ENCODE measurements at places on chromosomes 1 and 21.

GRCh38 chr1:207031632-207032264, 808 bp downstream of the C1orf116 start:
- no peak overlapping the region for H3K4me3 ChIP-seq
- peaks cover 20% of the 10 kb centered on the region for H3K27me3 ChIP-seq
- no peak overlapping the region for H3K27ac ChIP-seq
- no peak for DNase-seq

DNA sequence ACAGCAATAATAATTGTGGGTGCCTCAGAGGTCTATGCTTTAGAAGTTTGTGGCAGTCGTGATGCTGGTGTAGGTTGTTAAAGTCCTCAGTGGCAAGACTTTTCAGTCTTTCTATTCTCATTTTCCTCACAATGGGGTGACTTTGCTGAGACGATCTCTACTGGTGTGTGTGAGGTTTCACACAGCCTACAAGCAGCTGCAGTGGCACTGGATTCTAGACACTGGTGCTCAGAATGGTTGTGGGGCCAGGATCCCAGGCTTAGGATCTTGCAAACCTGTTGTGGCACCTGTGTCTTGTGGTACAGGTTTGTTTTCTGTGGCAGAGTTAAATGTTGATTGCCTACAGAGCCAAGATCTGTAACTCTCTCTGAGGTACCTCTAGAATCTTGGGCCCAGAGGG, 581.2 kb downstream of the PTPRC start:
- H3K27ac ChIP-seq, result no peak overlapping the region
- no peaks in the 10 kb centered on the region for H3K27me3 ChIP-seq
- no peak for DNase-seq
- no peaks in the 10 kb centered on the region for H3K4me1 ChIP-seq
- no peak overlapping the region for H3K4me3 ChIP-seq

GRCh38 chr1:248155927-248156326, 11.0 kb downstream of the OR2M5 start:
- no peaks in the 10 kb centered on the region for H3K27me3 ChIP-seq
- H3K27ac ChIP-seq, result no peak overlapping the region
- H3K4me3 ChIP-seq, result no peak overlapping the region
- no peaks in the 10 kb centered on the region for H3K4me1 ChIP-seq
- H3K36me3 ChIP-seq, result no peaks in the 10 kb centered on the region
- DNase-seq, result no peak

- H3K27me3 ChIP-seq, result no peaks in the 10 kb centered on the region
- DNase-seq, result no peak
- no peaks in the 10 kb centered on the region for H3K4me1 ChIP-seq
- no peaks in the 10 kb centered on the region for H3K36me3 ChIP-seq
- H3K27ac ChIP-seq, result no peak overlapping the region
- H3K4me3 ChIP-seq, result no peak overlapping the region
Measured at GRCh38 chr1:218765753-218766152, 407.9 kb upstream of the LYPLAL1 start.

DNA sequence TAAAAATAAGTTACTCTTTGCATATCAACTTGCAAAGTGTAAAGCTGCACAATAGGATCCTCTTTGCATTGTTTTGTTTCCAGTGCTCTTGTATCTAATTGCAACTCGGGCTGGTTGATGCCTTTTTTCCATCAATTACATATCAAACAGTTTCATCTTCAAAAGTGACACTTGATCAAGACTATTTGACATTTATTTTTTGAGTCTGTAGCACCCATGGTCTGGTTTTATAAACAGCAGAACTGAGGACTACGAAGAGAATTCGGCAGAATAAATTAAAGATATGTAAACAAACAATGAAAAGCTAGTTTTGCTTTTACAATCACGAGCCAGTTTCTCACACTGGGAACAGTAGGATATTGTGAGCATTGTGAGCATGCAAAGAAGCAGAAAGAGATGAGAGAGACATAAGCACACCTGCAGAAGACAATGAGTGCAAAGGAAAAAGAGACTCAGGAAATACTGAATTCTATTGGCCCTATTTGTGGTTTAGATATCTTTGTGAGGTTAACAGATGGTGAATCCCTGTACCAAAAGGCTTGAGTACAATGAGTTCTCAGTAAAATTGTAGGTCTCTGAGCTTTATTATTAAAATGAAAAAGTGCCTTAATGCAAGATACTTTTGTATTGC, 45.4 kb downstream of the RPL5 start:
- H3K4me1 ChIP-seq, result no peaks in the 10 kb centered on the region
- no peak for DNase-seq
- H3K27me3 ChIP-seq, result no peaks in the 10 kb centered on the region
- H3K27ac ChIP-seq, result no peak overlapping the region
- no peaks in the 10 kb centered on the region for H3K36me3 ChIP-seq

GRCh38 chr1:228020686-228021354, 14.0 kb downstream of the WNT3A start:
- H3K4me3 ChIP-seq, result no peak overlapping the region
- H3K4me1 ChIP-seq, result no peaks in the 10 kb centered on the region
- H3K27ac ChIP-seq, result no peak overlapping the region
- no peaks in the 10 kb centered on the region for H3K27me3 ChIP-seq
- H3K36me3 ChIP-seq, result no peaks in the 10 kb centered on the region

- no peak overlapping the region for H3K4me3 ChIP-seq
- H3K4me1 ChIP-seq, result peaks cover 54% of the 10 kb centered on the region
- H3K27ac ChIP-seq, result no peak overlapping the region
- no peak for DNase-seq
- H3K27me3 ChIP-seq, result no peaks in the 10 kb centered on the region
Measured at GRCh38 chr1:6819246-6820040, 34.2 kb downstream of the CAMTA1 start.

- no peaks in the 10 kb centered on the region for H3K4me1 ChIP-seq
- no peak for DNase-seq
- H3K4me3 ChIP-seq, result no peak overlapping the region
- H3K36me3 ChIP-seq, result no peaks in the 10 kb centered on the region
- H3K27ac ChIP-seq, result no peak overlapping the region
Measured at GRCh38 chr1:239816081-239816782, 275.5 kb upstream of the FMN2 start.

DNA sequence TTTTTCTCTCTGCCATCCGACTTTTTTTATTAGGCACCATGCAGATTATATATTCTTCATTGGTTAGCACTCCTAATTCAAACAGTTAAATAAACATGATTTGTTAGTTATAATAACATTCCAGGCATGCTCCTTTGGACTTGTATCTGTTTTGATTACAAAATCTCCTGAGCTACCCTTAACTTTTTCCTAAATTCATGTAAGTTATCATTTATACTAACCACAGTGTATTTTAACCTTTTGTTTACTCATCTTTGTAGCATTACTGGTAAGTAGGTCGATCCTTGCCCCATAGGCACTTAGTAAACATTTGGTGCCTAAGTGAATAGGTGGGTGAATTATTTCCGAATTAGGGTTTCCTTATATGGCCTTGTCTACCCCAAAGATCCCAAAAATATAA, 43.8 kb downstream of the MIER1 start:
- H3K4me3 ChIP-seq, result no peak overlapping the region
- no peaks in the 10 kb centered on the region for H3K4me1 ChIP-seq
- H3K27ac ChIP-seq, result no peak overlapping the region
- peaks cover 99% of the 10 kb centered on the region for H3K36me3 ChIP-seq
- DNase-seq, result no peak

DNA sequence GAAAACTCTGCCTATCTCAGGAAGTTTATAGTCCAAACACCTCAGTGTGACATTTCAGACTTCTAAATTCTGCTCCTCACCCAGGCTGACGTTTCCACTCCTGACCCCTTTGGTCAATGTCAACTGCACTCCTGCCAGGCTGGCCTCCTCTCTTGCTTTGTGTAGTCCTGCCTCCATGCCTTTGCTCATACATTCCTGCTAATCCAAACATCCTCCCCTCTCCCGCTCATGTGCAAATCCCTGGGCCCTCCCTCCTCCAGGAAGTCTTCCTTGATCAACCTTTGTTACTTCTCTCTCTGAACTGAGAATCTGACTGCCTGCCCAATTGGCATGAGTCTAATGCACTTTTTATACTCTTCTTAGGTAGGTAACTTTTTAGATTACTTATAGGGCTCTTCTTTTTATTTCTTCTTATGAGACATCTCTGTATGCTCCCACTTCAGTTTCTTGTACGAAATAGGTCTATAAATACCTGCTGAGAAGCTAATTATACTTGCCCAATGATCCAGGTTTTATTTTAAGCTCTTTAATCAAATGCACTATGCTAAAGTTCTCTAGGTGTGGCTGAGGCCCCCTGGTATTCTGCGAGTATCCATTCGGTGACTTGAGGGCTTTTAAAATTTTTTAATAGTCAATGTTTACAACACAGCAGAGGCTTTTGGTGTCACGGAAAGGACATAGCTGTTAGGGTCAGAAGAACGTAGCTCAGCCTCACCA, 128.1 kb downstream of the PLXNA2 start:
- no peak overlapping the region for H3K4me3 ChIP-seq
- no peak overlapping the region for H3K27ac ChIP-seq
- DNase-seq, result no peak
- H3K36me3 ChIP-seq, result no peaks in the 10 kb centered on the region
- H3K4me1 ChIP-seq, result peaks cover 13% of the 10 kb centered on the region
- no peaks in the 10 kb centered on the region for H3K27me3 ChIP-seq

GRCh38 chr1:227949954-227950734, 2.4 kb upstream of the WNT9A start:
- no peak overlapping the region for H3K27ac ChIP-seq
- no peak overlapping the region for H3K4me3 ChIP-seq
- H3K36me3 ChIP-seq, result no peaks in the 10 kb centered on the region
- peaks cover 8% of the 10 kb centered on the region for H3K27me3 ChIP-seq

DNA sequence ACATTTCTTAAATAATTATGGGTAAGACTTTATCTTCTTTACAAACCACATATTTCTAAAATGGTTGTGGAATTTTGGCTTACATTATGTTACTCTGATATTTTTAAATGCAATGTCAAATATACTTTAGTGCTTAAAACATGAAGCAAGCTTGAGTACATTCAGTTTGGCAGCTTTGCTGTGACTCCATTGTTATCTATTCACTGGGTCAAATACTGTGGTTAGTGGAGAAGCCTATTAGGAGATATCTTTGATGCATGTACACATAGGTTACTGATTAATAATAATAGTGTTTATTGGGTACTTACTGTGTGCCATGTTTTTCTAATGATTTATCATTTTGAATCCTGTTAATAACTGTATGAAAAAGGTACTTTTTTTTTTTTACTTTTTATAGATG, 520.4 kb upstream of the B3GALT2 start:
- H3K27me3 ChIP-seq, result no peaks in the 10 kb centered on the region
- no peaks in the 10 kb centered on the region for H3K4me1 ChIP-seq
- no peak for DNase-seq
- no peak overlapping the region for H3K27ac ChIP-seq

GRCh38 chr21:32515874-32516273, 69.4 kb downstream of the TCP10L start:
- peaks cover 38% of the 10 kb centered on the region for H3K36me3 ChIP-seq
- H3K4me1 ChIP-seq, result peaks cover 23% of the 10 kb centered on the region
- no peaks in the 10 kb centered on the region for H3K27me3 ChIP-seq
- peak overlapping the region; percentile 82 for H3K27ac ChIP-seq
- DNase-seq, result no peak

GRCh38 chr1:152757747-152758146, at the start of gene KPRP:
TSS of gene KPRP (plus strand) at chr1:152758025. CDS start at chr1:152759589, 1,564 bp downstream.
- no peaks in the 10 kb centered on the region for H3K36me3 ChIP-seq
- H3K27ac ChIP-seq, result no peak within 1 kb of the TSS

DNA sequence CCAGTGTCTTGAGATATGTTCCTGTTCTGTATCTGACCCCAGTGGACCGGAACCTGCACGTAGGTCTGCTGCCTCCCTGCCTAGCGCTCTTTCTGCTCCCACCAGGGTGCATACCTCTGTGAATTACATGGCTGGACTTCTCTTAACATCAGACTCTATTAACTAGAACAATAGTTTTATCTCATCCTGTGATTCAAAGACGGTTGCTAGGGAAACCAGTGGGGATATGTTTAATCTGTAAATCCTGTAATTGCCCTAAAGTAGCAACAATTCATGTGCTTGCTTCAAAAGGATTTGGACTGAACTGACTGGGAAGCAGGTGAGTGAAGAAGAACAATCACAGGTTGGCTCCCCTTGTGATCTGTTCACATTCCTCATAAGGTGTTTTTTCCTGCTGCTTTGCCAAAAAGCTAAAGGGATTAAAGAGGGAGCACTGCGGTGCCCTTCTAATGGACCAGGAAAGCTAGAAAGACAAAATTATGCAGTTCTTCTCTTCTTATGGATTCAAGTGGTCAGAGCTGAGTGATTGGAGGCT, 52.7 kb upstream of the DIRAS3 start:
- H3K36me3 ChIP-seq, result no peaks in the 10 kb centered on the region
- no peak overlapping the region for H3K27ac ChIP-seq
- no peaks in the 10 kb centered on the region for H3K4me1 ChIP-seq
- no peak overlapping the region for H3K4me3 ChIP-seq

GRCh38 chr1:236868625-236869467, 73.8 kb downstream of the MTR start:
- H3K27ac ChIP-seq, result peak overlapping the region; percentile 86
- H3K4me1 ChIP-seq, result no peaks in the 10 kb centered on the region
- H3K27me3 ChIP-seq, result no peaks in the 10 kb centered on the region
- DNase-seq, result no peak
- peaks cover 54% of the 10 kb centered on the region for H3K36me3 ChIP-seq
- H3K4me3 ChIP-seq, result no peak overlapping the region

DNA sequence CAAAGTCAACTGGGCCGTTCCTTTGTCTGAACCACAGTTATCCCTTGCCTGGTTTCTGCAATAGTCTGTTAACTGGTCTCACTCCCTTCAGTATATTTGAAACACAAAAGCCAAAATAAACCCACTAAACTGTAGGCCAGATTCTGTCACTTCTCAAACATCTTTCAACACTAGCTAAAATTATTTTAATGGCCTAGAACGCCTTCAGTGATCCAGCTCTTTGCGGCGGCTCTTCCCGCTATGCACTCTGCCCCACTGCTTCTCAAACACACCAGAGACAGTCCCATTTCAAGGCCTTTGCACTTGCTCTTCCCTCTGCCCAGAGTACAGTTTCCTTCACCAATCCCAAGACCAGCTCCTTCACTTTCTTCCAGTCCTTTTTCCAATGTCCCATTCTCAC, 9.2 kb downstream of the SAMSN1 start:
- H3K4me3 ChIP-seq, result no peak overlapping the region
- H3K27me3 ChIP-seq, result no peaks in the 10 kb centered on the region
- no peak overlapping the region for H3K27ac ChIP-seq
- H3K36me3 ChIP-seq, result no peaks in the 10 kb centered on the region

DNA sequence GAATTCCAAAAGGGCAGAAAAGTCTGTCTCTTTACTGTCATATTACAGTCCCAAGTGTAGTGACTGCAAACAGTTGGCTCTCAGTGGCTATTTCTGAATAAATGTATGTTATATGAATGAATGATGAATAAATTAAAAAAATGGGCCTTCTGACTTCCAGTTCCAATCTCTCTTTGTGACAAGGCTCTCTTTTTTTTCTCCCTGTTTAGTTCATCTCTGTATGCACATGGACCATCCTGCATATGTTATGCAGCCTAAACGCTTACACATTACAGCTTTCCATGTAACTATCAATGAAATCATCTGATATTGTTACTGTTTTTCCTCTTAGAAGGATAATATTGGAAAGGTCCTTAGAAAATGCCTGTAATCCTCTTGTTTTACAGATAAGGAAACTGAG, 363.0 kb downstream of the NUF2 start:
- no peak overlapping the region for H3K27ac ChIP-seq
- H3K4me1 ChIP-seq, result no peaks in the 10 kb centered on the region
- no peak for DNase-seq
- H3K36me3 ChIP-seq, result no peaks in the 10 kb centered on the region
